ENCODE measurements at places on chromosomes 12 and 14. TPM values are rescaled to one million over a fixed set of nuclear protein-coding genes. Genes with fewer than 3 reads are reported as not detected.

DNA sequence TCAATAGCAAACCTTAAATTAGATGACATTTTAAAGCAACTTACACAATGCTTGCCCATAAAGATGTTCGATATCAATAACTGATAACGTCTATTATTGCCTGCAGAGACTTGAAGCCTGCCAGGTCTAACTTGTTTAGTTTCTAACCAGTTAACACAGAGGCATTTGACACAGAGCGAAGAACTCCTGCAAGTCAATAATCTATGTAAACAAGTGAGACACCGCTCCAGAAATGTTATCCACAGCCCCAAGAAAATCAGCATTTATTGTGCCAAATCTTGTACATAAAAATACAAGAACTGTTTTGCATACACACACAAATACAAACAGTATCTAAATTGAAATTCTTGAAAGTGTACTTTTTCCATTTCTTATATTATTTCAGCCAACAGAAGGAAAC lies 236.0 kb upstream of the DIO3 start:
- DNase-seq, result no peak

- peak; percentile 64 for DNase-seq
Observed at GRCh38 chr12:127925971-127926370, 341.0 kb upstream of the TMEM132C start.

DNA sequence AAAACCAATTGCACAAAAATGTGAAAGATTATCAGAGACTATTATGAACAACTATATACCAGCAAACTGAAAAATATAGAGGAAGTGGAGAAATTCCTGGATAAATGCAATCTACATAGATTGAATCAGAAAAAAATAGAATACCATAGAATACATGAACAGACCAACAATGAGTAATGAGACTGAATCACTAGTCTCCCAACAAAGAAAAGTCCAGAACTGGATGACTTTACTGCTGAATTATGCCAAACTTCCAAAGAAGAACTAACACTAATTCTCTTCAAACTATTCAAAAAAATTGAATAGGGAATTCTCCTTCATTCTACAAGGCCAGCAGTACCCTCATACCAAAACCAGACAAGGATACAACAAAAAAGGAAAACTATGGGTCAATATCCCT lies 60.6 kb downstream of the GUCY2C start:
- peak; percentile 56 for DNase-seq

The SDS gene
- not detected for total RNA-seq

DNA sequence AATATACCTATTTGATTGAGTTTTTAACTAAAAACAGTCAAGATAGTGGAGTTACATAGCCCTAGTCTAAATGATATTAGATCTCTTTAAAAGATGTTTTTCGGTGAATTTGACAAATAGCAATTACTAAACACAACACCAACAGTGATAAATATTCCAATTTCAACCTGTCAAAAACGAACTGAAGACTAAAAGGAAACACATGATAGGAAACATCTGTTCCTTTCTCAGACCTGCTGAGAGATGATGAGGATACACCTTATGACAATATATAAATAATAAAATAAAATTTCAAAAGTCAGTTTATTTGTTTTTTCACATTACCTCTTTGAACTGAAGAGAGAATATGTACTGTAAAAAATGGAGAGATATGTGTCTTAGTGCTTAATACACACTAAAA lies 232.7 kb downstream of the RASSF9 start:
- no peak for DNase-seq

The SPATA7 gene
- 9.8 TPM for total RNA-seq

The LRRK2 gene
- total RNA-seq, result 7.0 TPM

DNA sequence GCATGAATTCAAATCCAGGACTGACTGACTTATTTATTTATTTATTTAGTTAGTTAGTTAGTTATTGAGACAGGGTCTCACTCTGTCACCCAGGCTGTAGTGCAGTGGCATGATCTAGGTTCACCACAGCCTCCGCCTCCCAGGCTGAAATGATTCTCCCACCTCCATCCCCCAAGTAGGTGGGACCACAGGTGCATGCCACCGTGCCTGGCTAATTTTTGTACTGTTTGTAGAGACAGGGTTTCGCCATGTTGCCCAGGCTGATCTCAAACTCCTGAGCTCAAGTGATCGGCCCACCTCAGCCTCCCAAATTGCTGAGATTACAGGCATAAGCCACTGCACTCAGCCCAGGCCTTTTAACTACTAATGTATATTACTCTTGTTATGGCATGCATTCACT lies 36.0 kb downstream of the BTG1 start:
- DNase-seq, result no peak

- DNase-seq, result peak; percentile 51
Observed at GRCh38 chr12:109182041-109182839, 65.9 kb downstream of the ACACB start.

DNA sequence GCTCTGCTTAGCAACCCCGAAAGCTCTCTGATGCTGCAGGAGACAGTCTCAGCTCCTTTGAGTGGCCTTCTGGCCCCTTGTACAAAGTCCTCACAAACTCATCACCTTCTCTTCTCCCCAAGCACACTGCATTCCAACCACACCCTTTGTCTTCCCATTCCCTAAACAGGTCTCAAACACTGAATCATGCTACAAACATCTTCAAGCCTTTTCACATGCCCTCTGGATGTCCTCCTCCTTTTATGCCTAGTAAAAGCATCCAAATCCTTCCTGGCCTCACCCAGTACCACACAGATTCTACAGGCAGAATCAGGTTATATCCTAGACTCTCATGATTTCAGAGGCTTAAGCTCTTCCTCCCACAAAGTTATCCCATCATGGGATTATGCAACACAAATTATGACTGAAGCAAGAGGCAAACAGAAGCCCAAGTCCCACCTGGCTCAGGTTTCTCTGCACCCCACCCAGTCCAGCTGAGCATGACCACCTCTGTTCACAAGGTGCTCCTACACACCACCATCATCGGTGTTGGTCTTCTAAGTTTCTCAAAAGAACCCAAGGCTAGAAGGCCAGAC lies 61.4 kb upstream of the PCED1B start:
- DNase-seq, result peak; percentile 67

- DNase-seq, result peak; percentile 77
Observed at GRCh38 chr14:53539489-53540126, 386.5 kb upstream of the DDHD1 start.

DNA sequence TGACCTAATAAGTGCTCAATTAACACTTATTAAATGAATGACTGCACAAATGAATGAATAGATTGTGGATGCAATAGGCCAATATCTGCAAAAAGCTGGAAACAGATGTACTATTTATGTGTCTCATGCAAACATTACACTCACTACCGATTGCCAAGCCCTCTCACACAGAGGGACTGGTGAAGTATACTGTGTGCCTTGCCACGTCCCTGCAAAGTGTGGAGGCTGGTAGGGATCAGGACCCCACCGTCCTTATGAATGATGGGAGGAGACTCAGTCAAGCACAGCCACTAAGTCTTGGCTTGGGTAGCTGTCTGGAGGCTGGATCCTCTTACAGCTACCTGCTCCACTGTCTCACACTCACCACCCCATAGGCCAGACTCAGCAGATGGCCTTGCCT lies 3.9 kb upstream of the TUNAR start:
- no peak for DNase-seq

DNA sequence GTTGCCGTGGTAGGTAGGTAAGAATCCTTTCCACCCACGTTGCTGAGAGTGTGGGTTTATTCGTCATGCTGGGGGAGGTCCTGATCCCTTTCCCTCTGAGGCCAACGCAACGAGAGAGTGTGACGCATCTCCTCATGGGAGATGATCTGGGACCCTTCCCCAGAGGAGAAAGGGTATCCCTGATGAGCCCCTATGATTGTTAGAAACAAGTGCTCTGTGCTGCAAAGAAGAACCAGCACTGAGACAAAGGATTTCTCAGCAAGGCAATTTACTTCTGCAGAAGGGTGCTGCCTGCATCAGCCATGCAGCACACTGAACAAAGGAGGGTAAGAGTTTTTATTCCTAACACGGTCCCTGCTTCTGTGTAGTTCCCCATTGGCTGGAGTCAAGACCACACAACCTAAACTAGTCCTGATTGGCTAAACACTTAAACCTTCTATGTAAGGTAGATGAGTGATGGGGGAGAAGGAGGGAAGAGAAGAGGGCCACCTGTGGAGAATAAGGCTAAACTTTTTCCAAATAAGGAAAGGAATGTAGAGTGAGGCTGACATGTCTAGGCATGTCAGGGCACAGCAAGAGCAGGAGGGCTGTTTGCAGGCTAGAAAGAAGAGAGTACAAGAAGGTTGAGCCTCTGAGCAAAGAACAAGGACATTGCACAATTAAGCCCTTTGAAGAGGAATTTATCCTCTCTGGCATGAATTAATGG lies 21.3 kb downstream of the CLEC2A start:
- DNase-seq, result peak; percentile 7

DNA sequence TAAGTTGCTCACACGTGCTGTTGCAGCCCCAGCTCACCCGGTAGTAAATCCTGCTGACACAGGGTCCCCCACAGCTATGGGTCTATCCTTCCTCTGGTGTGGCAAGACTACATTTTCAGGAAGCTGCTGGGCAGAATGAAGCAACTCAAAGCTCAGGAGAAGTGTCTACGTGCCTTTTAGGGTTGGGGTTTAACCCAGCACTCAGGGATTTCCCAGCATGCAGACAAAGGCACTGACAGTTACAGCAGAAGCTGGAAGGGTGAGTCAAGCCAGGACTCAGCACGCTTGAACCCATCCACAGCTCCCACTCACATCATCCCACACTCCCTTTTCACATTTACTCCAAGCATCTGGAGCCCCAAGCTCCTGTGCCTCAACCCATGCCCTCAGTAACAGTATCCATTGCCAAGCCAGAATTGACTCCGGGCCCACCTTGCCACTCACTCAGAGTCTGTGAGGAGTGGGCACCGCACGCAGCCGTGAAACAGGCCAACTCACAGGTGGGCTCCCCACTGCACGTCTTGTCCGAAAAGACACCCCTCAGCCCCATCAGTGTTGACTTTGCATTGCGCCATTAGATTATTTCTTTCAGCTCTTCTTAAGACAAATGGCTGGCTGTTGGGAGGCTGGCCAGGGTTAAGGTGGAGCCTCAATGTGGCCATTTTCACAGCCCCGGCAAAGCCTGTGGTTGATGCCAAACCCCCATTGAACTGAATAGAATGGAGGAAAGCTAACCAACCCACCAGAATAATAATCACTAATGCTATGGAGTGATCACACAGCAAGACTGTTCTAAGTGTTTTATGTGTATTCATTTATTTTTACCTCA lies 59.6 kb downstream of the ZFP36L1 start:
- no peak for DNase-seq

DNA sequence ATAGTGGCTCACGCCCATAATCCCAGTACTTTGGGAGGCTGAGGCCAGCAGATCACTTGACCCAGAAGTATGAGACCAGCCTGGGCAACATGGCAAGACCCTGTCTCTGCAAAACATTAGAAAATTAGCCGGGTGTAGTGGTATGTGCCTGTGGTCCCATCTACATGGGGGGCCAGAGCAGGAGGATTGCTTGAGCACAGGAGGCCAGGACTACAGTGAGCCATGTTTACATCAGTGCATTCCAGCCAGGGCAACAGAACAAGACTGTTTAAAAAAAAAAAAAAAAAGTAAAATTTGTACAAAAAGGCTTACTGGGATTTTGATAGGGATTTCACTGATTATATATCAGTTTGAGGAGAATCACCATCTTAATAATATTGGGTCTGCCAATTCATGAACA lies 7.8 kb downstream of the HCFC2 start:
- no peak for DNase-seq

The DPF3 gene
- total RNA-seq, result 7.9 TPM

- DNase-seq, result peak; percentile 25
Observed at GRCh38 chr14:67167420-67168109, 21.7 kb upstream of the GARIN2 start.

DNA sequence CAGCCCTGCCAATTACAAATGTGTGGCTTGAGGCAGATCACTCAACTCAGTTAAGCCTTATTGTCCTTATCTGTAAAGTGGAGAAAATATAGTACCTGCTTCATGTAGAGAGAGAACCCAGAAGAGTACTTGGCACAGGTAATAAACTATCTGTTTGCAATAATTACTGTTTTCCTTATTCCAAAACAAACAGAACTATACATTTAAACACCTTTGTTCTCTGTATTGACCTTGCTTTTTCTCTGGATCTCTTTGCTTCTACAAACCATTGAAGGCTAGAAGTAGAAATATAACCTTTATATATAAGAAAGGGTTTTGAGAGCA lies 70.8 kb upstream of the SRSF5 start:
- no peak for DNase-seq

DNA sequence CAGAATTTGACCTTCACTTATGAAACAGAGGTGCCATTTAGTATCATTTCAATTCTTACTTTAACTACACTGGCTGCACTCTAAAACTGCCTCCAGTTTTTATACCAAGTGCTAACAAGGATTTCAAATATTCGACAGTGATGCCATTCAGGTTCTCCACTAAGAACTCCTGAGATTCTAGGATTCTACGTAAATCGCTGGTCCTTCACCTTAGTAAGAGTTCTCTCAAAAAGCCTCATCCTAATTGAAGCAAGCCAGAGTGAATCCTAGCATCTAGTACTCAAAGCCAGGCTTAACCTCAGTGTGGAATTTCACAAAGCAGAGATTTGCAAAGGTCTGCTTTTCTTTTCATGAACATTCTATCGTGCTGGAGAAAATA lies 3.5 kb downstream of the SLC38A2 start:
- DNase-seq, result no peak

DNA sequence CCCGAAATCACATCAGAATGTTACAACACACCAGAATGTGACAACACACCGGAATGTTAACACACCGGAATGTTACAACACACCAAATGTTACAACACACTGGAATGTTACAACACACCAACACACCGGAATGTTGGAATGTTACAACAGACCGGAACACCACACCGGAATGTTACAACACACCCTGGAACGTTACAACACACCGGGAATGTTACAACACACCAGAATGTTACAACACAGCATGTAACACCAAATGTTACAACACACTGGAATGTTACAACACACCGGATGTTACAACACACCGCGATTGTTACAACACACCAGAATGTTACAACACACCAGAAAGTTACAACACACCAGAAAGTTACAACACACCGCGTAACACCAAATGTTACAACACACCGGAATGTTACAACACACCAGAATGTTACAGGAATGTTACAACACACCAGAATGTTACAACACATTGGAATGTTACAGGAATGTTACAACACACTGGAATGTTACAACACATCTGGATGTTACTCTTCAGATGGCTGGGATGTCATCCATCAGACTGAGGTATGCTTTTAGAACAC lies 21.1 kb downstream of the CHFR start:
- peak; percentile 57 for DNase-seq

The NID2 gene
- total RNA-seq, result 66.6 TPM

- no peak for DNase-seq
Observed at GRCh38 chr12:106582641-106583230, at the start of gene RFX4. Gene RFX4, plus strand, starts transcription at chr12:106583004. Its CDS starts 317 bp downstream, at chr12:106583321.

- no peak for DNase-seq
Observed at GRCh38 chr12:14601692-14602478, 34.2 kb upstream of the PLBD1 start.
